ENCODE measurements at places on chromosomes 16 and 17.

DNA sequence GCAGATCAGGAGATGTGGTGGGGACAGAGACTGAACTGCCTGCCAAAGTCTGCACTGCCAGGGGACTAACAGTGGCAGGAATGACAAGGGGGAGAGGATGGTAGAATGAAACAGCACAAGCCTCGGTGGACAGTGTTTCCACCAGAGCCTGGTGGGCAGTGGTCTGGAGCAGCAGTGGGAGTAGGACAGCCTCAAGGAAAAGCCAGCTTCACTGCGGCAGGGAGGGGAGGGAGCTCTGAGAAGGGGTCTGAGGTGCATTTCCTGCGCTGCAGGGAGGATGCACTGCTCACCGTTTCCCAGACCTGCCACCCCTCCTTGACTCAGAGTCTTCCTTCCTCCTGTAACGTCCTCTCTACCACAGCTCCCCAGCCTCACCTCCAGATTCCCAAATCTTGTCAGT lies 33.8 kb downstream of the MARCHF10 start:
- no peak for DNase-seq

DNA sequence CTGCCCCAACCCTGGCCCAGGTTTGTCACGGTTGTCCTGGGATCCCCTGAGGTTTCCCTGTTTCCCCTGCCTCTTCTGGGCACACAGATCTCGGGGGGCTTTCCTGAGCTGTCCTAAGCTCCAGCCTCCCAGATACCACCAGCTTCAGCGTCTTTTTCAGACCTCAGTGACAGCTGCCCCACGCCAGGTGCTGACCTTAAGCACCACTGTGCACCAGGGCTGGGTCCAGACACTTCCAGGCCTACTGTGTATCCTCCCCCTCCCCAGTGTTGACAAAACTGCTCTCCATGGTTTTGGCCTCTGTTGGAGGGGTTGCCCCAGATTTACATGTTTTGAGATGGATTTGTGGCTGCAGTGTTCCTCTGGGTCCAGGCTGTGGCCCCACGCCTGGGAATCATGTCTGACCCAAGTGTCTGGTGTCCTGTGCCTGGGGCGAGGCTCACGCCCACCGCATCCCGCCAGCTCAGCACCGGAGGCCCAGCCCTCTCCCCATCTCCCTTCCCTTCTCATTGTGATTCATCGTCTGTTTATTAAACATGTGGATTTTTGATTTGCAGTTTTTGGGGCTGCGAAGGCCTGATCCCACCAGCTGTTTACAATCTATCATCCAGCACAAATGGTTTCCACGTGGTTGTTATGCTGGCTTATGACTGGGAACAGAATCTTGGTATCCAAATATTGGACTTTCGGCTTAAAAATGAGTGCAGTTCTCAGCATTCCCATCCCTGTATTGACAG lies 82.1 kb downstream of the METRNL start:
- DNase-seq = no peak

DNA sequence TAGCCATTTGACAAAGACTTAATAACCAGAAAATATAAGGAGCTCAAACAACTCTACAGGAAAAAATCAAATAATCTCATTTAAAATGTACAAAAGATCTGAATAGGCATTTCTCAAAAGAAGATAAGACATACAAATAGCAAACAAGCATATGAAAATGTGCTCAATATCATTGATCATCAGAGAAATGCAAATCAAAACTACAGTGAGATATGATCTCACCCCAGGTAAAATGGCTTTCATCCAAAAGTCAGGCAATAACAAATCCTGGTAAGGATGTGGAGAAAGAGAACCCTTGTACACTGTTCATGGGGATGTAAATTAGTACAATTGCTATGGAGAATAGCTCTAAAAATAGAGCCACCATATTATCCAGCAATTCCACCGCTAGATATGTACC lies 43.1 kb downstream of the HSD17B2 start:
- DNase-seq = no peak

DNA sequence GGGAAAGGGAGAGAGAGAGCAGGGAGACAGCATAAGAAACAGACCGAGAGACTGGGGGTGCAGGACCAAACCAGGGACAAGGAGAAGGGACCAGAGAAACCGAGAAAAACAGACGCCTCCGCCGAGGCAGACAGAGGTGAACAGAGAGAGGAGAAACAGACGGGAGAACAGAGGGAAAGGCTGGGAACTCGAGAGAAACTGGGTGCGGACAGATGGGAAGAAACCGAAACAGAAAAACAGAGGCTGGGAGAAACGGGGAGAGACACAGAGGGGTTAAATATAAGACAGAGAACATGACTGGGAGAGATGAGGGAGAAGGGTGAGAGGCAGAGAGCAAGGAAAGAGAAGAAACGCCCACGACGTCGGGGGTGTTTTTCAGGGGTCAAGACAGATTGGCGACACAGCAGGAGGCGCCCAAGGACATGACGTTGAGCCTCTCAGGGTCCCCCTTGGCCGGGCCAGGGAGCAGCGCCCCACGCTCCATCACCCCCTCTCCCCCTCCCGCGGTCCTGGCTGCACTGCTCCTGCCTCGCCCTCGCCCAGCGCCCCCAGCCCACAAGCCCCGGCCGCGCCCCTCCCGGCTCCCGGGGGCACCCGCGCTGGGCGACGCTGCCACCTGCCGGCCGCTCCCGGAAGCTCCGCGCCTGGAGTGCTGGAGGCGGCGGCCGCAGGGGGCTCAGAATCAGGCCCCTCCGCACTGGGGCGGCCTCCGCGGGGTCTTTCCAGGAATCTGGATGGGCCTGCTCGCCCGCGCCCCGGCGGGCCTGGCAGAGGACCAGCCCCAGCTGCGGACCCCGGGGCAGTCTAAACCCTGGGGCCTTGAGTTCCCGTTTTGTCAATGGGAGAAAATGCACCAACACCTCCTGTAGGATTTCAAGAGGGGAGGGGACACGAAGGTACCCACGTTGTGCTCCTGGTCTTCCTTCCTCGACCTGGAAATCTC lies 1.3 kb upstream of the TMEM92 start:
- peak; percentile 58 for DNase-seq

DNA sequence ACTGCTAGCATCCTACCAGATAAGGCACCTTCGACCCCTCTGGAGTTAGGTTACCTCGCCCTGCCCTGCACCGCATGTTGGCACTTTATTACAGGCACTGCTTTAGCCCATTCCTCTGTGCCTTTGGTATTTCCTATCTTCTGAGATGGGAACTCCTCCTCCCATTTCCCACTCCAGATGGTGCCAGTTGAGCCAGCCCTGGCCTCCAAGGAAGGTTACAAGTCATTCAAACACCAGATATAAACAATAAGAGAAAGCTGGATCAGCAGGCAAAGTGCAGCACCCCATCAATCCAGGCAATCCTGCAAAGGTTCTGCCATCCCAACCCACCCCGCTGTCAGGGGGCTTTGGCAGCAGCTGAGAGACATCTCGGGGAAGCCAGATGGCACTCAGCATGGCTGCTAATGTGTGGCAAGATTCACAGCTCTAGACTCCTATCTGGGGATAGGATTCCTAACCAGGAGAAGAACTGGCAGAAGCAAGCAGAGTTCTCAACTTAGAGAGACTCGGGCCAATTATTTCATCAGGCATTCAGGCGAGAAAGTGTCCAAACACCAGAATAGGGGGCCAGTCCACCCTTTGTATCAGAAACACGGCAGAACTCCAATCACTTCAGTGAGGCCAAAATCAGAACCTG lies 113.0 kb downstream of the COPRS start:
- DNase-seq = no peak

GRCh38 chr16:61763991-61764390 lies 272.2 kb downstream of the CDH8 start:
- DNase-seq = no peak

DNA sequence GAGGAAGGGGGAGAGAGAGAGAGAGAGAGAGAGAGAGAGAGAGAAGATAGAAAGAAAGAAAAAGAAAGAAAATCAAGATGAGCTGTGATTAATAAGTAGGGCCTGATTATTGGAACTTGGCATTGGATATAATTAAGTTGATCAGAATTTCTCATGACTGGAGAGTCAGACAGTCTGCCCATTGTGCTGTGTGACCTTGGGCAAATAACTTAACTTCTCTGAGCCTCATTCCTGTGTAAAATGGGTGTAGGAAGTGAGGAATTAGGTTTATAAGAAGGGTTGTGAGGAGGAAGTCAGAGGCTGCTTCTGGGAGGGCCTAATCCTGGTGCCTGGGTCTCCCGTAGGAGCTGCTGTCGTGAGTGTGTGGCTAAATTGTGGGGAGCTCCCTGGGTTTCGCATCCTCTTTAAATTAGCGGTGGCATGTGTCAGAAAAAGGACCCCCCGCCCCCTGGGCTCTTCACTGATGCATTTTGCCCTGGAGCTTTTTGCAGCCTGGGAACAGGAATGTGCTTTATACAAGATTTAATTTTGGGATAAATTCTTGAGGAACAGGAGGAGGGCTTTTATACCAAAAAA lies 76.0 kb downstream of the CMIP start:
- DNase-seq = no peak

DNA sequence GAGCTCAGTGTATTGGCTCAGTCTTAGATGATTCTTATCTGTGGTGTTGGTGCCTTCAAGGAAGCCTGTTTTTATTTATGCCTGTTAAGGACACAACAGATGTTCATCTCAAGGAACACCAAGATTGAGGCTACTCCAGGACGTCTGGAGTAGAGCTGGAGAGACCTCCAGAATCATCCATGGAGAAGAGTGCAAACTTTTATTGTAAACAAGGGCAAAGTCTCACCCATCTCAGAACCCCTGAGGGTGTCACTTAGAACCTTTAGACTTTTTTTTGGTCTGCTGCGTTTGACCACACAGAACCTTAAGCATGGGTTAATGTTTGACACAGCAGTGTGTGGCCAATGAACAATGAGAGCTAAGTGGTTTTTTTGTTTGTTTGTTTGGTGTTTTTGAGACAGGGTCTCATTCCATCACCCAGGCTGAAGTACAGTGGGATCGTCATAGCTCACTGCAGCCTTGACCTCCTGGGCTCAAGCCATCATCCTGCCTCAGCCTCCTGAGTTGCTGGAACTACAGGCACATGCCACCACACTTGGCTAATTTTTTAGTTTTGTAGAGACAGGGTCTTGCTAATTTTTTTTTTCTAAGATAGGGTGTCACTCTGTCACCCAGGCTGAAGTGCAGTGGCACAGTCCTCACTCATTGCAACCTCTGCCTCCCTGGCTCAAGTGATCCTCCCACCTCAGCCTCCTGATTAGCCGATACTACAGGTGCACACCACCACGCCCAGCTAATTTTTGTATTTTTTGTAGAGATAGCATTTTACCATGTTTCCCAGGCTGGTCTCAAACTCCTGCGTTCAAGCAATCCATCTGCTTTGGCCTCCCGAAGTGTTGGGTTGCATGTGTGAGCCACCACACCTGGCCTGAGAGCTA lies 16.3 kb downstream of the SLC47A1 start:
- no peak for DNase-seq

DNA sequence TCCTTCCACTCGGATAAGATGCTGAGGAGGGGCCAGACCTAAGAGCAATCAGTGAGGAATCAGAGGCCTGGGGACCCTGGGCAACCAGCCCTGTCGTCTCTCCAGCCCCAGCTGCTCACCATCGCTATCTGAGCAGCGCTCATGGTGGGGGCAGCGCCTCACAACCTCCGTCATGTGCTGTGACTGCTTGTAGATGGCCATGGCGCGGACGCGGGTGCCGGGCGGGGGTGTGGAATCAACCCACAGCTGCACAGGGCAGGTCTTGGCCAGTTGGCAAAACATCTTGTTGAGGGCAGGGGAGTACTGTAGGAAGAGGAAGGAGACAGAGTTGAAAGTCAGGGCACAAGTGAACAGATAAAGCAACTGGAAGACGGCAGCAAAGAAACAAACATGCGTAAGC lies 12.4 kb downstream of the TP53 start:
- DNase-seq = no peak

GRCh38 chr17:57025876-57026275 lies 47.9 kb downstream of the SCPEP1 start:
- no peak for DNase-seq

GRCh38 chr16:1019231-1020090 lies 37.9 kb downstream of the SOX8 start:
- DNase-seq = peak; percentile 40

DNA sequence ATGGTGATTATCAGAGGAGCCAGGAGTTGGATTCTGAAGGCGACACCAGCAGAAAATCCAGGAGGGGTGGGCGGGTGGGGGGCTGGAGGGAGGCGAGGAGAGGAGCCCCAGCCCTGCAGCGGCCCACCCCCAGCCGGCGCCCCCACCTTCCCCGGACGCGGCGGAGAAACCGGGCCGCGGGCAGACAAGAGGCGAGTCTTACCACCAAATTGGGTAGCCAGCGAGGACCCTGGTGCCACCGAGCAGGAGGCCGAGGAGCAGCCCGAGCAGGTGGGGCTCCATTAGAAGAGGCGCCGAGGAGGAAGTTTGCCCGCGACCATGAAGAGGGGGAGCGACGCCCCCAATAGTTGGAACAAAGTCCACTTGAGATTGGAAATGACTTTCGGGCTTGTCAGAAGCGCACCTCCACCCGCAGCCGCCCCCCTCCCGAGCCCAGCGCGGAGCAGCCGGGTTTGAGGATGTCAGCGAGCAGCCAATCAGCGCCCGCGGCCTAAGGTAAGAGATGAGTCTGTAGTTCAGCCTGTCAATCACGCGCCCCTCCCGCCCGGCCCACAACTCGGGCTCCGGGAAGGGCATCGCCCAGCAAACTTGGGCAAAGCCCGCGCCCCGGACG lies at the start of gene WNT3:
Gene WNT3, minus strand, starts transcription at position 377 of the 613 bp plus-strand sequence. Its CDS starts 95 bp downstream, at position 282.
- DNase-seq = no peak

- DNase-seq = no peak
Measured at GRCh38 chr16:88759245-88759975, 25.6 kb downstream of the PIEZO1 start.

DNA sequence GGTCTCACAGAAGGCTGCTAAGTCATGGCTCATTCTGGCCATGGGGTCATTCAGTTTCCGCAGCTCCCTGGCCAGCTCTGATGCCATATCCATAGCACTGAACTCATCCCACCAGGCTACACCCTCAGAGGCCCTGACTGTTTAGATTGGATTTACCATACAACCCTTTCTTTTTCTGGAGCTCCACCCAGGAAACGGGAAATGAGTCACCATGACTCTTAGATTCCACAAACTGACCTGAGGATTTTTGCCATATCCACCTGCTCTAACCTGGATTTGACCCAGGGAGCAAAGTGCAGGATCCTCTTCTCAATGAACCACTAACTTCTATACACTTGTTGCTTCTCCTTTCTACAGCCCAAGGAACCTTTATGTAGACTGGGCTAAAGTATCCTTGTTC lies 20.3 kb upstream of the CALB2 start:
- DNase-seq = no peak

GRCh38 chr17:67517325-67517724 lies 140.2 kb downstream of the PITPNC1 start:
- DNase-seq = no peak

GRCh38 chr17:32912218-32912897 lies 15.6 kb upstream of the TMEM98 start:
- DNase-seq = peak; percentile 73

DNA sequence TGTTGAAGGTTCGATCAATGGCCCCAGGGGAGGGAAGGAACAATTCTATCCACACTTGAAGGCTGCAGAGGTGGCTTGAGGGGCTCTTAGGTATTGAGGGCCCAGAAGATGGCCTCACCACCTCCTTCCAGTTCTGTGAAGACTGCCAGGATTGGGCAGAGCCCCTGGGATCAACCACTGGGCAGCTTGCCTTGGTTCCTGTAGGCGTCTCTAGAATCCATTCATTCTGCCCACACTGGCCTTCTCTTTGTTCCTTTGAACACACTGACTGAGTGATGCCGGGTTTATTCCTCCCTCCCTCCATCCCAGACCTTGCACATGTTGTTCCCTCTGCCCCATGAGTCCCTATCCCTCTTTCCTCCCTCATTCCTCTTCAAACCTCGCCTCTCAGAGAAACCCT lies 50.5 kb downstream of the SYT17 start:
- DNase-seq = no peak

GRCh38 chr17:6162892-6163291 lies 92.7 kb downstream of the WSCD1 start:
- no peak for DNase-seq
